Neural crest cell (in vitro differentiated cells): ENCODE measurements at places on chromosomes 13 and 19. TPM values are rescaled to one million over a fixed set of nuclear protein-coding genes. Genes with fewer than 3 reads are reported as not detected.
A peak's percentile ranks its signal among the peaks of the same experiment; 100 is the strongest.

DNA sequence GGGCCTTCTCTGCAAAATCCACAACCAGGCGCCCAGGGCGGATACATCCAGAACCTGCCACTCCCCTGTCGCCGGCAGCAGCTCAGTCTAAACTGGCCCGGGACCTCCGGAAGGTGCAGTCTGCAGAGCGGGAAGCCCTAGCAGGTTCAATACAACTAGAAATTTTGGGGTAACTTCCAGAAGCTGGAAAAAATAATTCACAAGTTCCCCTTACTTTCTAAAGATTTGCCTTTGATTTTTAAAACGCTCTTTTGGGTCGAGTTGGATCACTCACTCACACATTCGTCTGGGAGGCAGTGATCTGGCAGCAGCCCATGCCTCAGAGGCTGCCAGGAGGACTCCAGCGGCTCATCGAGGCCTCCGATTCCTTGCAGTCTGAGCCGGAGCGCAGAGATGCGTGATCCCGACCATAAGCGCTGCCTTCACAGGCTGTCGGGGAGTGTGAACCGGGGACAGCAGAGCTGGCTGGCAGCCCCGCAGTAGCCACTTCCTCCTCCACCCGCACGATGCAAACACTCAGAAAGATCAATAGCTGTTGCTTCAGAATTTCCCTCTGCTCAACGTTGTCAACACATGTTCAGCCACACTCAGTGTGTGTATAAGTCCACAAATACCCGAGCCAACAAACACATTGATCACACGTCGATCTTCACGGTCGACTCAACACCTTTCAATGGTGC lies 35.6 kb upstream of the ZNF507 start:
- H3K4me3 ChIP-seq: no peak overlapping the region
- no peaks in the 10 kb centered on the region for H3K27me3 ChIP-seq
- H3K27ac ChIP-seq: no peak overlapping the region
- no peaks in the 10 kb centered on the region for H3K36me3 ChIP-seq
- peaks cover 8% of the 10 kb centered on the region for H3K4me1 ChIP-seq

DNA sequence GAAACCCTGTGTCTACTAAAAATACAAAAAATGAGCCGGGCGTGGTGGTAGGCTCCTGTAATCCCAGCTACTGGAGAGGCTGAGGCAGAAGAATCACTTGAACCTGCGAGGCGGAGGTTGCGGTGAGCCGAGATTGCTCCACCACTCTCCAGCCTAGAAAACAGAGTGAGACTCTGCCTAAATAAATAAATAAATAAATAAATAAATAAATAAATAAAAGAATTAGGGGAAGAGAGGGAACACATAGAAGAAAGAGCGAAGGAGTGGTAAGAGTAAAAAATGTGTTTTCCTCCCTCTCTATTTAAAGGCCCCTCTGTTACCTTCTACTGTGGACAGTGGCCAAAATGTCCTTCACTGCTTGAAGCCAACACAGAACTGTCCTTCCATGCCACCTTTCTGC lies 103.9 kb upstream of the SOX21 start:
- H3K4me3 ChIP-seq: no peak overlapping the region
- H3K27ac ChIP-seq: peak overlapping the region; percentile 57
- no peaks in the 10 kb centered on the region for H3K36me3 ChIP-seq

DNA sequence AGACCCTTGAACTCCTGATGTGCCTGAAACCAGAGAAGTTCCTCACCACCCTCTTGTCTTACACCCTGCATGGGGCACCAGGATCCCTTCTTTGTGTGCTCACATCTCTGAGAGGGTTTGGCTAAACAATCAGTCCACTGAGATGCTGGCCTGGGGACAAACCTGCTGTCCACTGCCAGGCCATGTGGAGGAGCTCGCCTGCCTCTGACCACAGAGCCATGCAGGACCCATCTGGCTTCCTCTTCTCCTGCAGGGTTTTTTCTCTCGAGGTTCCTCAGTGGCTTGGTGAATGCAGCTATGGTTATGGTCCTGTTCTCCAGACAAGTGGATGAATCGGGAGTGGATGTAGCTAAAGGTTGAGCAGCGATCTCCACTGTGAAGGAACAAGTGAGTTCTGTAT lies 49.1 kb upstream of the MEDAG start:
- no peaks in the 10 kb centered on the region for H3K27me3 ChIP-seq
- no peak overlapping the region for H3K4me3 ChIP-seq
- DNase-seq: no peak
- peaks cover 11% of the 10 kb centered on the region for H3K4me1 ChIP-seq
- no peak overlapping the region for H3K27ac ChIP-seq

- DNase-seq: no peak
- no peaks in the 10 kb centered on the region for H3K36me3 ChIP-seq
- H3K27me3 ChIP-seq: no peaks in the 10 kb centered on the region
- no peak overlapping the region for H3K27ac ChIP-seq
- no peak overlapping the region for H3K4me3 ChIP-seq
Observed at GRCh38 chr13:64684685-64685431, 2545.3 kb downstream of the PCDH9 start.

- DNase-seq: no peak
- no peaks in the 10 kb centered on the region for H3K4me1 ChIP-seq
- no peak overlapping the region for H3K4me3 ChIP-seq
- peak overlapping the region; percentile 24 for H3K27ac ChIP-seq
- no peaks in the 10 kb centered on the region for H3K27me3 ChIP-seq
Observed at GRCh38 chr13:110760611-110761010, 47.1 kb downstream of the ING1 start.

- H3K27me3 ChIP-seq: no peaks in the 10 kb centered on the region
- H3K36me3 ChIP-seq: peaks cover 5% of the 10 kb centered on the region
- H3K4me1 ChIP-seq: peaks cover 18% of the 10 kb centered on the region
- H3K27ac ChIP-seq: no peak overlapping the region
- H3K4me3 ChIP-seq: no peak overlapping the region
Observed at GRCh38 chr13:46668302-46668720, 115.3 kb downstream of the LRCH1 start.

DNA sequence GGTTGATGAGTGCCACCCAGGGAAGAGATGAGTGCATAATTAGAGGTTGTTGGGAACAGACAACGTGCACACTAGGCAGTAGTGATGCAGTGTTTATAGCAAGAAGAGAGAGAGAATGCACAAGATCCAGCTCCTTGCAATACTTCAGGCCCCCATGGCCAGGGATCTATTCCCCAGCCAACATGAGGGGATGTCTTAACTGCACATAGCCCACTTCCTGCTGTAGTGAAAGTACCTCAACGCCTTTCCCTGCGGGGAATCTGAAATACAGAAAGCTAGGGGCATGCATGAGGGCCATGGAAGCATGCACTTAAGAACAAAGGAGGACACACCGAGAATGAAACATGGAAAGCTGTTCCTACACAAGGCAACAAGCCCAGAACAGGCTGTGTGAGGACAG lies 636.7 kb upstream of the GPC6 start:
- no peaks in the 10 kb centered on the region for H3K36me3 ChIP-seq
- peaks cover 4% of the 10 kb centered on the region for H3K4me1 ChIP-seq
- no peak overlapping the region for H3K27ac ChIP-seq
- no peak overlapping the region for H3K4me3 ChIP-seq
- no peak for DNase-seq
- H3K27me3 ChIP-seq: no peaks in the 10 kb centered on the region

- no peaks in the 10 kb centered on the region for H3K36me3 ChIP-seq
- H3K27ac ChIP-seq: no peak overlapping the region
- DNase-seq: no peak
- no peak overlapping the region for H3K4me3 ChIP-seq
- H3K27me3 ChIP-seq: no peaks in the 10 kb centered on the region
Observed at GRCh38 chr13:113945857-113946408, 27.9 kb downstream of the C13orf46 start.

GRCh38 chr13:44471686-44472085 lies 98.1 kb downstream of the SERP2 start:
- no peaks in the 10 kb centered on the region for H3K36me3 ChIP-seq
- no peak for DNase-seq
- H3K27me3 ChIP-seq: no peaks in the 10 kb centered on the region
- no peak overlapping the region for H3K27ac ChIP-seq
- peaks cover 8% of the 10 kb centered on the region for H3K4me1 ChIP-seq

GRCh38 chr13:66483712-66484111 lies 746.4 kb downstream of the PCDH9 start:
- no peaks in the 10 kb centered on the region for H3K36me3 ChIP-seq
- H3K27me3 ChIP-seq: no peaks in the 10 kb centered on the region
- no peaks in the 10 kb centered on the region for H3K4me1 ChIP-seq
- no peak for DNase-seq
- no peak overlapping the region for H3K27ac ChIP-seq

GRCh38 chr19:32555786-32556185 lies 25.2 kb upstream of the PDCD5 start:
- peaks cover 12% of the 10 kb centered on the region for H3K27me3 ChIP-seq
- H3K36me3 ChIP-seq: no peaks in the 10 kb centered on the region
- DNase-seq: no peak
- no peak overlapping the region for H3K4me3 ChIP-seq
- no peak overlapping the region for H3K27ac ChIP-seq

VSTM2B gene
- total RNA-seq: 0.21 TPM in 1 of 2 replicates, not detected in the other

SPRED3 gene
- 11.2 and 12.0 TPM in 2 replicates for total RNA-seq

ANGPTL8 gene
- not detected in 2 replicates for total RNA-seq

SIGLEC12 gene
- not detected in 2 replicates for total RNA-seq
